Cardiac fibroblast (primary cell): ENCODE measurements at places on chromosomes 16 and 17.

- DNase-seq: no peak
Measured at GRCh38 chr16:3716831-3717234, 491 bp downstream of the TRAP1 start.

GRCh38 chr16:50578137-50578536, 29.9 kb downstream of the NKD1 start:
- DNase-seq: no peak

GRCh38 chr16:84137769-84138357, 7.1 kb downstream of the HSDL1 start:
- DNase-seq: no peak

GRCh38 chr16:66300037-66300436, 66.5 kb upstream of the CDH5 start:
- DNase-seq: no peak

- DNase-seq: no peak
Measured at GRCh38 chr17:200586-200985, 19.1 kb upstream of the DOC2B start.

DNA sequence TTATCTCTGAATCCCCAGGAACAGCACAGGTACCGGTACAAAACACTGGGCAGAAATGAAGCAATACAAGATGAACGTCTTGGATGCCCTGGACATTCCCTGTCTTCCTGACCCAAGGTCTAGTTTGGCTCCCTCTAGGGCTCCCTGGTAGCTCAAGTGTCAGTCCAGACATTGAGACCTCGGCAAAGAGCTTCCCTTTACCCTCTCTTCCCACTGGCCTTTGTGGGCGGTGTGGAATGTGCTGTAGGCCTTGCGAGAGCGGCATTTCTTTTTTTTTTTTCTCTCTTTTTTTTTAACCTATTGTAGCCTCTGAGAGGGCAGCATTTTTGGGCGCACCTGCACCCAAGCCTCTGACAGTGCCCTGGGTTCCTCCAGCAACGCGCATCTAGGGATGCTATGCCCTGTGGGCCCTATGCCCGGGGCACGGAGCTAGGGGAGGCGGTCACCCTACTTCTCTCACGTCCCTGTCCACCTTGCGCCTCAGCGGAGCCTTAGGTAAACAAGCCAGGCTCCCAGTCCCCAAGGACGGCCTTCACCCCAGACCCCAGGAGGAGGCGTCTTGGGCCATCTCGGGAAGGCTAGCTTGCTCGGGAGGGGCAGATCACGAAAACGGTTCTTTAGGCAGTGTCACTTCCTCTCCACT, 1.2 kb upstream of the NFATC3 start:
- DNase-seq: peak; percentile 37

GRCh38 chr17:48002916-48003416, 32.1 kb downstream of the CDK5RAP3 start:
- DNase-seq: no peak

DNA sequence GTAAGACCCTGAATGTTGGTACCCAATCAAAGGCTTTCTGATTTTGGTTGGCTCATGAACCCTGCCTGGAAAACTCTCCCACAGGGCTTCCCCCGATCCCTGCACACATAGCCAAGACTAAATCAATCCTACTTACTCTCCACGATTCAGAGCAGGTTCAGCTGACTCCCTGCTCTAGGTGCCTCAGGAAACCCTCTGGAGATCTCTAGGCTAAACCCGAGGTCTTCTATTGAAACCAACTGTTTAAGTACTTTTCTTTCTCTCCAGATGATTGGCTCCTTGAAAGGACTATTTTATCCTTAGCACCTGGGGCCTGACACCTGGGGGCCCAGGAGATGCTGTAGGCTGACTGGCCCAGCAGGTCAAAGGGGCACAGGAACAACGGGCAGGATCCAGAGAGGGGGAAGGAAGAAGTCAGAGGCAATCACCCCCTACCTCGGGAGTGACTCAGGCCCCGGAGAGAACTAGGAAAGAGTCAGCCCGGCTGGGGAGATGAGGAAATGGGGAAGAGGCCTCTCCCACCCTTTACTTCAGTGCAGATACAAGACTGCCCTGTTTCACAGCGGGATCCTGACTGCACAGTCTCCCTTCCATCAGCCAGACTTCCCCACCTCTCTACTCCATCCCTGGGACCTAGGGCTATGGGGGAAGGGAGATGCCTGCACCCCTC, 2.0 kb downstream of the TBC1D10B start:
- peak; percentile 68 for DNase-seq

DNA sequence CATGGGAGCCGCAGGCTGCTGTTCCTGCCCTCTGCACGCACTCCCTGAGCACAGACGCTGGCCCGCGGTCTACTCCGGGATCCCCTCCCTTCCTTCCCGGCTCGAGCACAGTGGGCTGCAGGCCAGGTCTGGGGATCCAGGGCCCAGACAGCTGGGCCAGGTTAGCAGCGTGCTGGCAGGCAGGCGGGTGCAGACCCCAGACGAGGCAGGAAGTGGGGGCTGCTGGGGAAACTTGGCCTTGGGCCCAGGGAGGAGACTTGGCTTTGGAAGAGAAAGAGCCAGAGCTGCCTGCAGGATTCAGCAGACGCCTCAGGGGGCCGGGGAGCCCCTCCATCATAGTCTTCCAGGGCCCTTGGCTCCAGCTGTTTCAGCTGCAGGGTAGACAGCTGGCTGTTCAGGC, 30.2 kb upstream of the ABCC3 start:
- DNase-seq: peak; percentile 94

DNA sequence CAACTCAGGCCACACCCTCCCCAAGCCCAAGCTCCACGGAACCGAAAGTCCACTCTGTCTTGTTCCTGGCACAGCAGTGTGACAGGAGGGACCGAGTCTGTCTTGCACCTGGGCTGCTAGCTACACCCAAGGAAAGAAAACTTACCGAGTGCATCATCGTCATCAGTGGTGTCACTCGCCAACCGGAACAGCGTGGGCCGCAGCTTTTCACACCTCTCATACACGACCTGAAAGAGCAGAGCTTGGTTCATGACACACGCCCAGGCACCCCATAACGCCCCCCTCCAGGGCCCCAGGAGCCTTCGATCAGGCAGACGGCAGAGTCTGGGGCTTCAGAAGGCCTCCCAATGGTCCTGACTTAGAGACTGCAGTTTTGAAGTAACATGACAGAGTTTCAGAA, 27.5 kb downstream of the GGA2 start:
- DNase-seq: no peak

GRCh38 chr16:3832668-3833067, 47.8 kb downstream of the CREBBP start:
- no peak for DNase-seq

GRCh38 chr17:81402530-81402941, 7.3 kb downstream of the BAHCC1 start:
- no peak for DNase-seq

GRCh38 chr17:8799570-8800212, 526 bp upstream of the MFSD6L start:
- DNase-seq: no peak
